ENCODE measurements at places on chromosomes 7 and 10. TPM values are rescaled to one million over a fixed set of nuclear protein-coding genes. Genes with fewer than 3 reads are reported as not detected.

UPK3BL2 gene
- total RNA-seq = 17.8 TPM

CCDC146 gene
- 11.1 TPM for total RNA-seq

AFAP1L2 gene
- total RNA-seq = 41.6 TPM

CLDN12 gene
- total RNA-seq = 39.9 TPM

ORC5 gene
- total RNA-seq = 22.8 TPM

Data from metanephros (tissue), 2 donors.